ENCODE measurements at places on chromosomes 13 and 19.

- no peak for DNase-seq
These were observed 3.7 kb downstream of the RAB11B start for GRCh38 chr19:8393871-8394250.

GRCh38 chr13:74202129-74202813, 68.1 kb upstream of the KLF12 start:
- DNase-seq = no peak

- DNase-seq = no peak
These were observed 111.8 kb upstream of the PABPC3 start for GRCh38 chr13:24984134-24984533.

GRCh38 chr19:19335408-19336158, 15.0 kb downstream of the MAU2 start:
- DNase-seq = no peak

GRCh38 chr13:71935166-71935840, 68.3 kb upstream of the DACH1 start:
- peak; percentile 79 for DNase-seq

GRCh38 chr19:48913114-48913889, 13.2 kb downstream of the NUCB1 start:
- DNase-seq = no peak

DNA sequence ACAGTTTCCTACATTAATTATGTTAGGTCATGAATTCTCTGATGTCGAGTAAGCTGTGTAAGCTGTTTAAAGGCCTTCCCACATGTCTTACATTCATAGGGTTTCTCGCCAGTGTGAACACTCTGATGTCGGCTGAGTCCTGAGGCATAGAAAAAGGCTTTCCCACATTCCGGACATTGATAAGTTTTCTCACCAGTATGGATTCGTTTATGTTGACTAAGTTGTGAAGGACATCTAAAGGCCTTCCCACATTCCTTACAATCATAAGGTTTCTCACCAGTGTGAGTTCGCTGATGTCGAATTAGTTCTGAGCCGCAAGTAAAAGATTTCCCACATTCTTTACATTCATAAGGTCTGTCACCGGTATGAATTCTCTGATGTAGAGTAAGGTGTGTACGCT, 24.9 kb downstream of the ZNF850 start:
- DNase-seq = no peak

DNA sequence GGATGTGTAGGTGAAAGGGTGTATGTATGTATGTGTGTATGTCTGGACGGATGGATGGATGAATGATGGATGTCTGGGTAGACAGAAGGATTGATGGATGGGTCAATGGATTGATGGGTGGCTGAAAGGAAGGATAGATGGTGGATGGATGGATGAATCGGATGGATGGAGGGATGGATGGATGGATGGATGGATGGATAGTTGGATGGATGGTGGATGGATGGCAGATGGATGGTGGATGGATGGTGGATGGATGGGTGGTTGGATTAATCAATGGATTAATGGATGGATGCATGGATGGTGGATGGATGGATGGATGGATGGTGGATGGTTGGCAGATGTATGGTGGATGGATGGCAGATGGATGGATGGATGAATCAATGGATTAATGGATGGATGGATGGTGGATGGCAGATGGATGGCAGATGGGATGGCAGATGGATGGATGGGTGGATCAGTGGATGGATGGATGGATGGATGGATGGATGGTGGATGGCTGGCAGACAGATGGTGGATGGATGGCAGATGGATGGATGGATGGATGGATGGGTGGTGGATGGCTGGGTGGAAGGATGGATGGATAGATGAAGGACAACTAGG, 16.5 kb upstream of the PPP5C start:
- DNase-seq = no peak

- no peak for DNase-seq
These were observed 1.6 kb upstream of the IGFL3 start for GRCh38 chr19:46126086-46126580.

GRCh38 chr13:112219740-112220139, 152.8 kb downstream of the SOX1 start:
- DNase-seq = no peak

DNA sequence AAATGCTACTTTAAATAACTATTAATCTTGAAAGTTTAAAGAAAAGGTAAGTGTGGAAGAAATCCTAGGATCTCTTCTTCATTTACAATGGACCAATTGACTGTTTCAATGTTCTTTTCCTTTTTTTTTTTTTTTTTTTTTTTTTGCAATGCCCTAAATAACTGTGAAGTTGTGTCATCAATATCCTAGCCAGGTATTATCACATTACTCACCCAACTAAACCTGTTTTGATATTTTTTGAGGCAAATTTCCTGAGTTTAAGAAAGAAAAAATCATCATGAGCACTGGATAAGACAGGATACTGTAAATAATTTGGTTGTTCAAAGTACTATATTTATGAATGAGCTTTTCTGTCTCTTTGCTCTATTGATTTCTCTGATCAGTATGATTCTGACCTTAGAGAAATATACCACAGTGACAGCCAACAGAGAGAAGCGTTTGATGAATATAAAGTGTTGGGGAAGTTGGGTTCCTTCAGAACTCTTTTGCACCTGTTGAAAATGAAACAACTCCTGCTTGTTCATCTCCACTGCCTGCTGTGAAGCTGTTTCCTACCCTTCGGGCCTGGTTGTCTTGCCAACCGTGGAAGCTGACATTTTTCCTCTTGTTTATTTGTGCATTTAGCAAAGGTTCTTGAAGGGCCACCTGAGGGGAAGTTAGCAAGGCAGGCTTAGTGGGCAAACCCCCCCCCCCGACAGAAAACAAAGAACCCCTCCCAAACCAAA, 1220.5 kb upstream of the SLC10A2 start:
- DNase-seq = peak; percentile 54

DNA sequence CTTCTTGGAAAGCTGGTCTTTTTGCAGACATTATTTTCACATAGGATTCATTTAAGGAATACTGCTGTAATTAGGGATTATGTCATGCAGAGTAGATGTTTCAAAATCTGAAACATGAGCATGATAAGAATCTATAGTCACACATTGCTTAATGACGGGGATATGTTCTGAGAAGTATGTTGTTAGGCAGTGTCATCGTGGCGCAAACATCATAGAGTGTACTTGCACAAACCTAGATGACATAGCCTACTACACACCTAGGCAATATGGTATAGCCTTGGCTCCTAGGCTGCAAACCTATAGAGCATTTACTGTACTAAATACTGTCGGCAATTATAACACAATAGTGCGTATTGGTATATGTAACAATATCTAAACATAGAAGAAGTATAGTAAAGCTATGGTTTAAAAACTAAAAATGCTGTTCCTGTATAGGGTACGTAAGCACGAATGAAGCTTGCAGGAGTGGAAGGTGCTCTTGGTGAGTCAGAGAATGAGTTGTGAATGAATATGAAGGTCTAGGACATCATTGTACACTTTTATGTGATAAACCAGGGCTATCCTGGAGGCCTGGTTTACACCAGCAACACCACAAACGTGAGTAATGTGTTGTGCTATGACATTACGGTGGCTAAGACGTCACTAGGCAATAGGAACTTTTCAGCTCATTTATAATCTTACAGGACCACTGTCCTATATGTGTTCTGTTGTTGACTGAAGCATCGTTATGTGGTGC, 283.1 kb downstream of the MTUS2 start:
- DNase-seq = no peak

DNA sequence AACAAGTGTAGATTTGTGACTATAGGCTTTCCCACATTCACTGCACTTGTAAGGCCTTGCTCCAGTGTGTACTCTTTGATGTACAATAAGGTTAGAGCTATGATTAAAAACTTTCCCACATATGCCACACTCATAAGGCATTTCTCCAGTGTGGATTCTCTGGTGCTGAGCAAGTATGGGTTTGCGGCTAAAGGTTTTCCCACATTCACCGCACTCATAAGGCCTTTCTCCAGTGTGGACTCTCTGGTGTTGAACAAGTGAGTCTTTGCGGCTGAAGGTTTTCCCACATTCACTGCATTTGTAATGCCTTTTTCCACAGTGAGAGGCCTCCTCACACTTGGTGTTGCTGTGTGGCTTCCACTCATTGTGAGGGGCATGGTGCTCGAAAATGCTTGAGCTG, 3.7 kb downstream of the ZNF772 start:
- DNase-seq = no peak

DNA sequence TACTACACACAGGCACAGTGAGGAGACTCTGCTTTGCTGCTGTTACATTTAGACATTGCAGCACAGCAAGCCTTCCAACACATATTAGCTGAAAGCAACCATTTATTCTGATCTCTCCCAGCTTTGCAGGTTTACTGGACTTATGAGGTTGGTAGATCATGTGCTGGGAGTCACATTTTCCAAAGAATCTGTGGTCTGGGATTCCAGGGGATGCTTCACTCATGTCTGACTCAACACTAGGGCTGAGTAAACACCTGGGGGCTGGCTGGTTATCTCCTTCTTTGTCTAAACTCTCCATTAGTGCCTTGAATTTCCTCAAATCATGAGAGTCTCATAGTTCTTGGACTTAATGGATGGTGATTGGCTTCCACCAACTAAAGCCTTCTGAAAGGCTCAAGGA, 5.4 kb upstream of the LGALS13 start:
- DNase-seq = no peak

DNA sequence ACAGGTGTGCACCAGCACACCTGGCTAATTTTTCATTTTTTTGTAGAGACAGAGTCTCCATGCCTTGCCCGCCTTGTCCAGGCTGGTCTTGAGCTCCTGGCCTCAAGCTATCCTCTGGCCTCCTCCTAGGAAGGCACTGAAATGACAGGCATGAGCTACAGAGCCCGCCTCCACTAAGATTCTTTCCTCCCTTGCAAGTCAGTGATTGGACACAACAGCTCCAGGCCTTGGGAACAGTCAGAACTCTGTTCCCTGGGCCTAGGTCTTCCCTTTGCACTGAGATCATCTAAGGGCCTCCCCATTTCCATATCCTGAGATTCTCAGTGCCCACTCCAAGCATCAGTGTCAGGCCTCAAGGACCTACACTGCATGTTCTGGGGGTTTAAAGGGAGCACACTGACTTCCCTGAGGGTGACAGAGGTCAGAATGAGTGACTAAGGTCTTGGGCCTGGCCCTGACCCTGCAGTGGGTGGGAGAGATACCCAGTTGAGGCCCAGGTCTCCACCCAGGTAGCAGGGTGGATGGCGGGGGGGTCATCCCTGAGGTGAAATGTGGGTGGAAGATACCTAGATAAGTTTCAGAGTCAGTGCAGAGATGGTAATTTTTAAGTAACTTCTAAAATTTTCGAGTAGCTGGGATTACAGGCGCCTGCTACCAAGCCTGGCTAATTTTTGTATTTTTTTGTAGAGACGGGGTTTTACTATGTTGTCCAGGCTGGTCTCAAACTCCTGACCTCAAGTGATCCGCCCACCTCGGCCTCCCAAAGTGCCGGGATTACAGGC, 17.3 kb upstream of the ERCC1 start:
- DNase-seq = no peak

DNA sequence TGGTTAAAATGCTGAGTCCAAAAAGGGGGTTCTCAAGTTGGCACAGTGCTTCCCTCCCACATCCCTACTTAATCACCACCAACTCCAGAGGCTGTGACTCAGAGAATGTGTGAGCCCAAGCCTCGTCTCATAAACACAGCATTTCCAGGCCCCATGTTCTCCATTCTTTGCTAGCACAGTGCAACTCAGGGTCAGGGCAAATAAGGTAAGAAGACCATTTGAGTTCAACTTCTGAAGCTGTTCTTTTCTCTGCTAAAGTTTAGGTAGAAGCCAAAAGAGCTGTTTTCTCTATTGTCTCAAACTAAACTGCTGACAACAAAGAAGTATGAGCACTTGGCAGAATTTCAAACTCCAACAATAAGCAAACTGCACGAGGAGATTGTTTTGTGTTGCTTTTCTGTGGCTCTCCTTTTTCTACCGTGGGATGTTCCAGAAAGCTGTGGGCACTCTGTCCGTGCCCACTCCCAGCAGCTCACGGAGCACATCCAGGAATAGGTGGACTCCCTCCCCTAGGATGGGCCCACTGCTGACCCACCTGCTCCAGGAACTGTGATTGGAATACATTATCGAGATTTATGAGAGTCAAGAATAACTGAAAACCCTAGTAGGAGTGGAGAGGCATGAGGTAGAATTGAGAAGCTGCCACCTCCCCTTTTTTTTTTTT, 494.3 kb downstream of the COG6 start:
- DNase-seq = peak; percentile 89

DNA sequence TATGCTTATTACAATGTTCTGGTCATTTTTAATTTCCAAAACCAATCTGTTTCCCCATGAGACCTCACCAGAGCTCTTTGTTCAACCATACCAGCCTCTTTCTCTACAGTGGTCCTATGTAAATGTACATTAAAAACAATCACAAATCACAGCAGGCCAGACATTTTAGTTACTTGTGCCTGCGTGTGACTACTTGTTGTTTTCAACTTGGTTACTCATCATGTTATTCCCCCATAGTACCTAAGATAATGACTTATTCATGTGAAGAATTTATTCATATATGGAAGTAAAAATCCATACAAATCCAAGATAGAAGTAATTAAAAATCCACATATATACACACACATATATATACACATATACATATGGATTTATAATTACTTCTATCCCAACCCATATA, 379.6 kb downstream of the SLITRK6 start:
- DNase-seq = peak; percentile 86

GRCh38 chr19:27860309-27860934, 1352.5 kb downstream of the UQCRFS1 start:
- no peak for DNase-seq

DNA sequence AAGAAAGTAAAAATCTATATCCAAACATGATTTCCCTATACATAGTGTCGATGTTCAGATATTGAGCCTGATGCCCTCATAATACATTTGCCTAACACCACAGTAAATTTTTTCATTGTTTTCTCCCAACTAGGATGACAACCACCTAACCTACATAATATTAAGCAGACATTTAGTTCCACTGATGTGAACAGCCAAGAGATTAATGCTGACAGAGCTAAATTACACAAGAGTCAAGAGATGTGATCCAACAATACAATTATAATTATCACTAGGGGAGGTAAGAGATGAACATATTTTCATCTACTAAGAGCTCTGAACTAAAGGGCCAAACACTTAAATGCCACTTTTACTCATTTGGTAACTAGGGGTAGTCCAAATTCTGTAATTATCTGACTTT, 145.9 kb downstream of the DACH1 start:
- no peak for DNase-seq

- peak; percentile 96 for DNase-seq
These were observed 26.1 kb downstream of the GAS6 start for GRCh38 chr13:113837560-113838355.

DNA sequence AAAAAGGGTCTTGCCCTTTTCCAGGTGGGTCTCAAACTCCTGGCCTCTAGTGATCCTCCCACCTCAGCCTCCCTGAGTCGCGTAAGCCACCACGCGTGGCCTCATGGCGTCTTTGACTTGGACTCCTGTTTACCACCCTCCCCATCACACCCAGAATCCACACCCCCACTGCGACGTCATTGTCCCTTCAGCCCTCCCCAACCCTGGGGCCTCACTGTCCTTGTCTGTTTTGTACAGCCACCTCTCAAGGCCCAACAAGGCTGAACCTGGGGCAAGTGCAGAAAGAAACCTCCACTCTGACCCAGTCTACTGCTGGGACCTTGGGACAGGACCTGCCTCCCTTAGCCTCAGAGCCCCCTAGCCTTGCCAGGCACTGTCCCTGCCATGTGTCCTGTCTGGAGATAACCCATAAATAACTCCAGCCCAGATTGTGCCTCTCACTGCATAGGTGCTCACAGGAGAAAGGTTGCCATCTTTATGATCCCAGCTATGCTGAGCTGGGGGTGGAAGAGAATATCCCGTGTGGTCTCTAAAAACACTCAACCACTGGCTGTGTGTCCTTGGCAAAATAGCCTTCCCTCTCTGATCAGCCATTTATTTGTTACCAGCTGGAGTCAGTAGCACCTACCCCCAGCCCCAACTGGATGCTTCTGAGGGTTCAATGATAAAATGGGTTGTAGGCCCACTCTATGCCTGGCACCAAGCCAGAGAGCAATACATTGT, 1.8 kb upstream of the IFI30 start:
- DNase-seq = no peak
